ENCODE measurements at places on chromosomes 16 and 17. TPM values are rescaled to one million over a fixed set of nuclear protein-coding genes. Genes with fewer than 3 reads are reported as not detected.

RAB34 gene
- total RNA-seq: 96.9 TPM

DNA sequence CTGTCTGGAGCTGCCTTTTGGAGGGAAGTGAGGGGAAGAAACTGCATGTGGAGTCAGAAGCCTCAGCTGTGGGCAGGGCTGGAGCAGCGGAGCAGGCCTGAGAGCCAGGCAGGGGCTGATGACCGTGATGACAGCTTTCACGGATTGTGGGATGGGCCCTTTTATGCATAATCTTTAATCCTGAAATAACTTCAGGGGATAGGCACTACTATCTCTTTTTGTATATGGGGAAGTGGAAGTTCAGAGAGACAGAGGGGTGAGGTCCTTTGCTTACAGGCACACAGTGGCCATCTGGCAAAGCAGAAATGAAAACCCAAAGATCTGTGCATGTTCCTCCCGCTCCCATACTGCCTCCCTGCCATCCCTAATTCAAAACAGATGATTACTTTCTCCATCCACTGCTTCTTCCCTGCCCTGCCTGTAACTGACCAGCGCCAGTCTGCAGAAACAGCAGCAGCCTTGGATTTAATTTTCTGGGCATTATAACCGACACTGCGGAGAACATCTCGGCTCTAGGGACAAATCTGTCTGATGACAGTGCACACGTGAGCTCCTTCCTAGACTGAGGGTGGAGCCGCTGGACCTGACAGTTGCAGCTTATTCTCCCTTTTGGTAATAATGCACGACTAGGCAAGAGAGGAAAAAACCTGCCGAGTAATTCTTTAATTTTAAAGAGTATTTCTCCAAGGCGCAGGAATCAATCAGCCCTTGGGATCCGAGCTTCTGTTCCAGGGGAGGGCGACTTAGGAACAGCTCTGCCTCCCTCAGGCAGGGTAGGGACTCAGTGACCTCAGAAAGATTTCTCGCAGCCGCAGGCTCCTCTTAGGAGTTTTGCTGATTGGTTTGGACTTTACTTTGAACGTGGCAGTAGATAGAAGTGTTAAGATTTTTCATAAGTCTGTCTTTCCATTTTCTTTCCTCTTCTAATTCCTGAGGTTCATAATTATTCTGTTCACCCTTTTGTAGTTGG lies 95.4 kb downstream of the UTP18 start:
- DNase-seq: peak; percentile 36
- no peak overlapping the region for H3K4me3 ChIP-seq
- no peak overlapping the region for H3K27ac ChIP-seq
- H3K4me1 ChIP-seq: no peaks in the 10 kb centered on the region
- no peaks in the 10 kb centered on the region for H3K27me3 ChIP-seq

GDPD1 gene
- not detected for total RNA-seq

- peak; percentile 94 for DNase-seq
- no peaks in the 10 kb centered on the region for H3K27me3 ChIP-seq
- H3K4me1 ChIP-seq: peaks cover 89% of the 10 kb centered on the region
- H3K36me3 ChIP-seq: no peaks in the 10 kb centered on the region
- peak overlapping the region; percentile 58 for H3K4me3 ChIP-seq
Measured at GRCh38 chr16:85611444-85612190, 1.5 kb upstream of the GSE1 start.
